ENCODE measurements at places on chromosomes 5 and 9. TPM values are rescaled to one million over a fixed set of nuclear protein-coding genes. Genes with fewer than 3 reads are reported as not detected.

ABL1 gene
- total RNA-seq = 118 TPM

ZNF462 gene
- 259 TPM for total RNA-seq

SLIT3 gene
- total RNA-seq = 11.5 TPM

PGM5 gene
- total RNA-seq = not detected

CDH18 gene
- total RNA-seq = 0.49 TPM

PCDHGA3 gene
- 10.4 TPM for total RNA-seq

CAMK4 gene
- 33.7 TPM for total RNA-seq

TRIM52 gene
- 15.7 TPM for total RNA-seq

HMMR gene
- total RNA-seq = 7.4 TPM

CCIN gene
- 0.22 TPM for total RNA-seq

ENTREP1 gene
- 1.0 TPM for total RNA-seq

SPATA31D4 gene
- not detected for total RNA-seq

SLC34A3 gene
- total RNA-seq = not detected

CTNNAL1 gene
- 13.7 TPM for total RNA-seq

ITGA2 gene
- total RNA-seq = not detected

C5orf63 gene
- total RNA-seq = 11.8 TPM

COL23A1 gene
- total RNA-seq = 2.9 TPM

SFXN1 gene
- total RNA-seq = 67.7 TPM

WNT8A gene
- total RNA-seq = not detected

SLC25A2 gene
- total RNA-seq = 1.9 TPM

ZCCHC9 gene
- 14.8 TPM for total RNA-seq

BRINP1 gene
- total RNA-seq = 14.0 TPM

TMEM245 gene
- total RNA-seq = 26.5 TPM

KLF9 gene
- 0.25 TPM for total RNA-seq

PCDHA9 gene
- total RNA-seq = 18.9 TPM

PTPRD gene
- 532 TPM for total RNA-seq

ADAMTS2 gene
- total RNA-seq = 23.5 TPM

C9orf50 gene
- 0.56 TPM for total RNA-seq

CFAP157 gene
- total RNA-seq = 0.61 TPM

TMEM252 gene
- not detected for total RNA-seq

RALGPS1 gene
- total RNA-seq = 23.8 TPM

FOXD4 gene
- 0.76 TPM for total RNA-seq

REEP2 gene
- 232 TPM for total RNA-seq

ARSI gene
- total RNA-seq = not detected

NUDT12 gene
- total RNA-seq = 10.9 TPM

FAM163B gene
- total RNA-seq = 0.51 TPM

SKP1 gene
- total RNA-seq = 345 TPM

SH3PXD2B gene
- total RNA-seq = 96.8 TPM

ZNF883 gene
- 18.4 TPM for total RNA-seq

All from glutamatergic neuron (in vitro differentiated cells).